ENCODE measurements at places on chromosomes 4 and X.
A peak's percentile ranks its signal among the peaks of the same experiment; 100 is the strongest.

DNA sequence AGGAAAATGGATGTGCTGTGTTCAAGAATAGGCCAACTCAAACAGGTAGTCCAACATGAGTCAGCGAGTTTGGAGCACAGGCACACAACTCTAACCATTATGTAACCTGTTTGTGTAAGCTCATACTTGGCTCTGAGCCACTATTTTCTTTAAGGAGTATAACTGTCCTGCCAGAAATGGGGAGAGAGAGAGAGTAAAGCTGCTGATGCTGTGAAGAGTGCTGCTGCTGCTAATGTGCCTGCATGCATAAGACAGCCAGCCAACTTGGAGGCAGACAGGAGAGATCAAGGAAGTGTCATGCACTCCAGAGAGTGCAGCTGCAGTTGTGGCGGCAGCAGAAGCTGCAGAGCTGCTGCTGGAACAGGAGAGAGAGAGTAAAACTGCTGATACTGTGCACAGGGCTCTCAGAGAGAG lies 11.7 kb upstream of the STATH start:
- DNase-seq = peak; percentile 4

- peak; percentile 75 for DNase-seq
Observed at GRCh38 chr4:4677556-4678522, 136.0 kb upstream of the STX18 start.

GRCh38 chrX:101595739-101596419 lies 21.9 kb downstream of the ARMCX6 start:
- peak; percentile 55 for DNase-seq

GRCh38 chr4:93317057-93317456 lies 511.5 kb upstream of the ATOH1 start:
- DNase-seq = no peak

GRCh38 chr4:184807797-184808712 lies 17.7 kb downstream of the ACSL1 start:
- DNase-seq = no peak

GRCh38 chr4:159401226-159401712 lies 298.4 kb downstream of the RAPGEF2 start:
- DNase-seq = no peak

GRCh38 chr4:187961961-187962360 lies 33.6 kb upstream of the ZFP42 start:
- no peak for DNase-seq

DNA sequence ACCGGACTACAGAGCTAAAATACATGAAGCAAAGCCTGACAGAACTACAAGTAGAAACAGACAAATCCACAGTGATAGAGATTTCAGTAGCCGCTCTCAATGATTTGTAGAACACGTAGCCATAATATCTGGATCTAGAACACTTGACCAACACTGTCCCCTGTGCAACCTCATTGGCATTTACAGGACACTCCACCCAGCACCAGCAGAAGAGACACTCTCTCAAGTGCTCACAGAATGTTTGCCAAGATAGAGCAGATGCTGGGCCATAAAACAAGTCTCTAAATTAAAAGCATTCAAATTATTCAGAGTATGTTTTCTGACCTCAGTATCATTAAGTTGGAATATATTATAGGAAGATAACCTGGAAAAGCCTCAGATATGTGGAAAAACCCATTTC lies 21.7 kb downstream of the HTT start:
- no peak for DNase-seq

- DNase-seq = peak; percentile 58
Observed at GRCh38 chrX:153411255-153411987, at the start of gene ZFP92. TSS of gene ZFP92 (plus strand) at chrX:153411472. CDS start at chrX:153418323, 6,851 bp downstream.

DNA sequence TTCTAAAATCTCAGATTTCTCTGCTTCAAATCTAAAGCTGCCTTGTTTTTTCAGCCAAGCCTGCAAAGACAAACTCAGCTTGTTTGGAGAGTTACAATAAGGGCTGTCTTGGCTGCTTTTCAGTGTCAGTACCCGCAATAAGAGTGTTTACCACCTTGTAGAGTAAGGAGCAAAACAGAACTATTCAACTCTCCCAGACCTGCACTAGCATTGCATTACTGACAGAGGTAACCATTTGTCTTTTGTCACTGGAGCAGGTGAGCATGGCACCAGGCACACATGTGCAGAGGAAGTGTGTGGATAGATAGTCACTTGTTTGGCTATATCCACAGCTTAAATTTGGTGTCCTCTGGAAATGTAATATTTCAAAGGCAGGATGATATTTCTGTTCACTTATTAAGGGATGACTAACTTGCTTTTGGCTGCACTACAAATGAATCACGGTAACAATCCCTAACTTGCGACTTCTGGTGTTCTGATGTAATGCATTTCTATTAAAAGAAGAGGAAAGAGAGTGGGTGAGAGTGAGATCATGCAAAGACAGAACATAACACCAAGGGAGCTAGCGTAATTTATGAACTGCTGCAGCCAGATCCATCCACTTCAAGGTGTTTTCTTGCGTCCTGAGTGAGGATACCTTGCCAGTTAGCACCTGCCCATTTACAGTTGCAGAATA lies 38.6 kb downstream of the PTCHD1 start:
- DNase-seq = no peak

DNA sequence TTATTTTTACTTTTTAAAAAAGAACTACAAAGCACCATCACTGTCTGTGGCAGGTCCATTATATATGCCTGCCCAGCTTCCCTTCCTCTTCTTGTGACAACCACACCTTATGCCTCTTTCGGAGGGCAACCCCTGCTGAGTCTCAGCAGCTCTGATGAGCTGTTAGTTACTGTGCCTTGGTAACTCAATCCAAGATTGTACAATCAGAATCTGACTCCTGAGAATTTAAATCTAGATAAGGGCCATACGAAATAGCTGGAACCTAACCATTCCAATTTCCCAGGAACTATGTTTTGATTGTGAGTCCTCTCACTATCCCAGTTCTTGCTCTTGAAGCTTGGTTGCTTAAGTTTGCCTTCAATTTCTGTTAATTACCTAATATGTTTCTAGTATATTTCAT lies 61.9 kb downstream of the ADAMTS3 start:
- DNase-seq = no peak

GRCh38 chr4:65393078-65393477 lies 277.2 kb downstream of the EPHA5 start:
- DNase-seq = no peak

- DNase-seq = no peak
Observed at GRCh38 chr4:82104578-82104977, 269.2 kb downstream of the HNRNPD start.

GRCh38 chr4:8644966-8645752 lies 52.6 kb downstream of the CPZ start:
- DNase-seq = no peak

DNA sequence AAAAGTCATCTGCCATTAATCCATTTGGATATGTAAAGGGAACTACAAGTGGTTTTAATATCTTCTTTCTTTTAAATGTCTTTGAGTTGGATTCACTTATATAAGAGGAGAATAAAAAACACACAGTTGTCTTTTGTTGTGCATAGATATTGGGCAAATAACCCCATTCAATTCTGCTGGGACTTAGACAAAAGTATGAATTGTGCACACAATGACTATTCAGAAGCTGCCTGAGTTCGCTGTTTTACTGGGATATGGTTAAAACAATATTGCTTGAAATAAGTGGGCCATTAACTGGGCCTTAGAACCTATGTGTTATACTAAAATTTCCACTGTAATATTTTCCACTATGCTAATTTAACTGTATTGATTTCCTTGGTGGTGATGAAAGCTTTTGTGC lies 71.7 kb downstream of the PCYT1B start:
- DNase-seq = no peak

GRCh38 chrX:124373348-124373747 lies 27.0 kb downstream of the SH2D1A start:
- DNase-seq = no peak

- no peak for DNase-seq
Observed at GRCh38 chr4:87006426-87006675, 71.5 kb downstream of the AFF1 start.

DNA sequence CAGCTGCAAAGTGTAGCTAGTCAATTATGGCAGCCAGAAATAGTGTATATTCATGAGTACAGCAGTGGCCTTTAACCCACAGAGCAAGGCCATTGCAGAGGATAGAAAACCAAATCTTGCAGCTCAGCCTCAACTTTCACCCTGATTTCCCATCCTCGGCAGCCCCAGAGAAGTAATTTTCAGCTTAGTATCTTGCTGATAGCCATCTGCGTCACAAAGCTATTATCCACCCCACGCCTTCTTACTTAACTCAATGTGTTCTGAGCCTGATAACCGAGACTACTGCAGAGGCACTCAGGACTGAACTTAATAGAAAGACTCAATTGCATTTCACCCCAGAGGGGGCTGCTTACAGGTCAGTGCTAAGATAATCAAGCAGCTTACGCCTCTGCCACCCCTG lies 174.5 kb upstream of the MAOA start:
- no peak for DNase-seq

DNA sequence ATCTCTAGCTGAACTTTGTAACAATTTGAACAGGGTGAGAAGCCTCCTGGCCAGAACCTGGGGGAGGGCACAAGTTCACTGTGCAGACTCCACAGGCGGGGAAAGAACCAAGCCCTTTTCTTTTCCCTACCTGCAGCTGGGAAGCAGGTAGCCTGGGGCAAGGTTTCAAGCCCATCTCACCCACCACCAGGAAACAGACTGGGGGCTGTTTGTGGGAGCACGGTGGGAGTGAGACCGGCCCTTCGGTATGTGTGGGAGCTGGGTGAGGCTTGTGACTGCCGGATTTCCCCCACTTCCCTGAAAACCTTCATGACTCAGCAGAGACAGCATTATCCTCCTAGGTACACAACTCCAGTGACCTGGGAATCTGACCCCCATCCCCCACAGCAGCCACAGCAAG lies 211.7 kb downstream of the ZNF674 start:
- no peak for DNase-seq

DNA sequence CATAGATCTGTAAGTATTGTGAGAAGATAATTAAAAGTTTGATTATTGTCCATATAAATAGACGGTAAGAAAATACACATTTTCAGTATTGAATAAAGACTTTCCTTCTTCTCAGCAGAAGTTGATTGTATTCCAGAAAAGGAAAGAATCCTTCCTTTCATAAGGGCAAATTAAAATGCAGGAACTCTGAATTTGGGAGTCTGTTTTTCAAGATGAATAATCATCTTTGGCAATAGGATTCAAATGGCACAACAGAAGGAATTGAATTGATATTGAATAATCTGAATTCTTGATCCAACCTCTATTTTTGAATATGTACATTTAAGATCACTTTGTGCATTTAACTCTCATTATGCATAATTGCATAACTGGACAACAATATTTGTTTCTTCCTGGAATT lies 149.3 kb downstream of the DMD start:
- DNase-seq = no peak

DNA sequence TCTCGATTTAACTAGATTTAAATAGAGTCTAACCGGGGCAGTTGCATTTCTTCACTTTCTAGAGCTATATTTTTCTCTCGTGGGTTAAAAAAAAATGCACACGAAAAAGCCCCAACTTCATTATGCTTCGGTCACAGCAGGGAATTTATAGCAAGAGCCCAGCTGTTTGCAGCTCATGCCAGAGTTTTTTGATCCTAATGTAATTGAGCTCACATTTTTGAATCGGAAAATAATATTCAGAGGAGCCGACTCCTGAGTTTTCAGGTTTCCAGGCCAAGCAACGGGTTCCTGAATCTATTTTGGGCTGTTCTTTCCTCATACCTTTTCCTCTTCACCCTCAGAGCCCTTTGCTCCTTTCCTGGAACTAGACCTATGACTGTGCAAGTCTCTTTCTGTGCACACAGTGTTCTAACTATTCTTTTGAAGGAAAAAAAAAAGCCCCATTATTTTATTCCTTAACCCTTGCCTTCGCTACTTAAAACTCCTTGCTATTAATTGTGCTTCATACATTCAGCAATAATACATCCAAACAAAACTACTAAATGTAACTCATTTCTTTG lies 27.5 kb upstream of the ESX1 start:
- no peak for DNase-seq

GRCh38 chrX:13590207-13590606 lies 20.8 kb downstream of the EGFL6 start:
- DNase-seq = no peak

Measured in NB4 (cell line).